ENCODE measurements at places on chromosomes 1 and 21.
A peak's percentile ranks its signal among the peaks of the same experiment; 100 is the strongest.

DNA sequence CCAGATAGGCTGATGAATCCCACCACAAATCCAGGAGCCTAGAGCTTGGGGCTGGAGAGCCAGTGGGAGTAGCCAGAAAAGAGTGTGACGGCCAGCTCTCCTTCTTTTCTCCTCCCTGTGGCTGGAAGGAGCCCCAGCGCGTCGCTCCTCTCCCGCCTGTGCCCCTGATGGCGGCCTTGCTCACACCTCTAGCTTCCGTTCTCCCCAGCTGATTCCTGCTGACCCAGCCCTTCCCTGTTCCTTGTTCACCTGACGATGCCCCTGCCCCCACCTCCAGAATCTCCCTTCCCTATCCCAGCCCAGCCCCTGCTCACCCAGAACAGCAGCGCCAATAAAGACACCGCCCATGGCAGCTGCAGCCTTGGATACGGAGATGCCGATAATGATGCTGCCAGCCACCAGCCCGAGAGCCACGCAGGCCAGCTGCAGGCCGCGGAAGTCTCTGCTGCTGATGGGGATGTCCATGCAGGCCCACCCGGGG lies 656 bp downstream of the KNCN start:
- DNase-seq, result no peak

DNA sequence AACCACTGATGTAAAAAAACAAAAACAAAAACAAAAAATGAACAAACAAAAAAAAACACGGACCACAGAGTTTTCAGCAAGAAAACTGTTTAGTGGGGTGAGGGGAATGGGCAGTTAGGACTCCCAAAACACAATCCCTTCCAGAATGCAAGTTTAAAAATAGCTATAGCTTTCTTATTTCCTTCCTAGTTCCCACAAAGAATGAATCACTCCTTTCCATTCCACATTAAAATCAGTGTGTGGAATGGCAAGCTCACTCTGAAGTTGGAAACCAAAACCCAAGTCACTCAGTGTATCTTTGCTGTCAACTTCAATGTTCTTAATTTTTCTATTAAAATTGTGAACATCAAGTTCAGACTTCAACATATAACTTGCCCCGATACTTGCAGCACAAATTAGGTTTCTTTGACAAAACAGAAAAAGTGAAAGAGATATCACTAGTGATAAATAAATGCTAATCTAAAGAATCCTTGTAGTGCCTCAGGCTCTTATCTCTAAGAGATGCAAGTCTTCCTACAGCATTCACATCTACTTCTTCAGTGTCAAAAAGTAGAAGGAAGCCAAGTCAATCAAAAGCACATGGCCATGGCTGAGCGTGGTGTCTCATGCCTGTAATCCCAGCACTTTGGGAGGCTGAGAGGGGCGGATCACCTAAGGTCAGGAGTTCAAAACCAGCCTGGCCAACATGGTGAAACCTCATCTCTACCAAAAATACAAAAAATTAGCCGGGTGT lies 45.5 kb downstream of the TOR3A start:
- no peak for DNase-seq

- DNase-seq, result no peak
These were observed 34.9 kb upstream of the GADD45A start for GRCh38 chr1:67650061-67650460.

DNA sequence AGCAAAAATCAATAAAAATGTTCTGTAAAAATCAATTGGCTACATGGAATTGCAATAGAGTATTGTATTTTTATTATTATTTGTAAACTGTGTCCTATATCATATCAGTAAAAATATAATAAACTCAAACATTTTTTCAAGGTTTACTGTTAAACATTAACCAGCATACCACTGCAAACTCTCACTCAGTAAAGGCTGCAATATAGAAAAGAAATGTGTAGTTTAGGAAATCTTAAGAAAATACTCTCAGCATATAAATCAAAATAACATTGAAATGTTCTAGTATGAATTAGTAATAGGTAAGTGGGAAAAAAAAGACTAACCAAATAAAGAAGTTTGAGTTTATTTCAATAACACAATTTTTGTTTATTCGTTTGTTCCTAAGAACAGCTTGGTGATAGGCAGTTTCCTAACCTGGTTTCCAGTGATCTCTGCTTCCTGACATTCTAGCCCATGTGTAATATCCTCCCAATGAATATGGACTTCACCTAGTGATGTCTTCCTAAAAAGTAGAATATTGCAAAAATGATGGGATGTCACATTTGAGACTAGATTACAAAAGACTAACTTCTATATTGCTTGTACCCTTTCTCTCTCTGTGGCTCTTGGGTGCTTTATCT lies 870.1 kb downstream of the BRINP3 start:
- no peak for DNase-seq

DNA sequence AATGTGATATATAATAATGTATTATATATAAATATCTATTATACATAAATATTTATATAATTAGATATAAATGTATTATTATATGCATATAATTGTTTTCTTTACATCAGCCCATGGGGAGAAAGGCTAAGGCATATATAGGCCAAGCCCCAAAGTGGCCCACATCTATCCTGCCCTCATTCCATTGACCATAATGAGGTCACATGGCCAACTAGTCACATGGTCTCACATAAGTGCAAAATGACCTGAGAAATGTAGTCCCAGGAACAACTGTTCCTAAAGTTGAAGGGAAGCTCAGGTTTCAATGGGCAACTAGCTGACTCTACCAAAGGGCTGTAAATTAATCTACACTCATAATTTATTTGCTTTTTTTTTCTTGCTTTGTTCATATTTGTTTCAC lies 14.5 kb upstream of the CCDC185 start:
- no peak for DNase-seq

DNA sequence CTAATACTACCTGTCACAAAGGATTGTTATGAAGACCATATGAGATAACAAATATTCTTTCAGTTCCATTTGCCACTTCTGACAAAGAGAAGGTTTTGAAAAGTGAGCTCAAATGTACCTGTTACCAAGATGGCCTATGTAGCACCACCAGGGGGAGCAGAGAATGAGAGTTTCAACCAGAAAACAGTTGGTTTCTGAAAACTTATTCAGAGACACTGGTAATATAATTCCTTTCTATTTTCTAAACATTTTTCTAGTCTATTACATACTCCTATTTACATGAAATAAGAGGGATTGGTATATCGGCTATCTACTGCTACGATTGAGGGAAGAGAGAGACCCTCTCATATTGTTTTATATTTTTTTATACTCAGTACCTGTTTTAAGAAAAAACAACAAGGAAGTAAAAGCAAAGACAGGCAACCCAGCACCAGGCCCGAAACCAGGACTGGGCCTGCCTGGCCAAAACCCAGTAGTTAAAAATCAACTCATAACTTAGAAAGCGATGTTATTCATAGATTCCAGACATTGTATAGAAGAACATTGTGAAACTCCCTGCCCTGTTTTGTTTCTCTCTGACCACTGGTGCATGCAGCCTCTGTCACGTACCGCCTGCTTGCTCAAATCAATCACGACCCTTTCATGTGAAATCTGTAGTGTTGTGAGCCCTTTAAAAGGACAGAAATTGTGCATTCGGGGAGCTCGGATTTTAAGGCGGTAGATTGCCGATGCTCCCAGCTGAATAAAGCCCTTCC lies 48.3 kb downstream of the IL23R start:
- DNase-seq, result peak; percentile 31

GRCh38 chr1:101474039-101474665 lies 237.3 kb downstream of the S1PR1 start:
- no peak for DNase-seq

DNA sequence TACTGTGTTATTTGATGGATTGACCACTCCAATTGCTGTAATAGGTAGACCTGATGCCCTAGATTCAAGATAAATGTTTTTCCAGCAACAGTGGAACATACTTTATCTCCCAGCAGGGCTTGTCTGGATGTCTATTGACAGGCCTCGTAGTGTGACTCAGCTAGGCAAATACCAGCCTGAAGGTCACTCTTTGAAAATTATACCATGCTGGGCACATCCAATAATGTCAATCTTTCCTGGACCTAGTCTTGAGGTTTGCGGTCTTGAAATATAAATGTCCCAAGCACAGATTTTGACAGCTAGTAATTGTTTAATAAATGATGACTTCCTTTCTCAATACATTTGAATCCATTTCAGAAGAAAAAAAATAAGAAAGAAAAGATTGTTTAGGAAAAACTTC lies 1138.0 kb upstream of the TMPRSS15 start:
- DNase-seq, result peak; percentile 53

- no peak for DNase-seq
These were observed 486.9 kb upstream of the NCAM2 start for GRCh38 chr21:20511216-20511880.

GRCh38 chr21:17660862-17661261 lies 48.2 kb upstream of the BTG3 start:
- DNase-seq, result peak; percentile 60

- DNase-seq, result no peak
These were observed 87.3 kb downstream of the KCNJ6 start for GRCh38 chr21:37828991-37829390.

GRCh38 chr1:203408486-203409481 lies 57.9 kb upstream of the FMOD start:
- peak; percentile 15 for DNase-seq

DNA sequence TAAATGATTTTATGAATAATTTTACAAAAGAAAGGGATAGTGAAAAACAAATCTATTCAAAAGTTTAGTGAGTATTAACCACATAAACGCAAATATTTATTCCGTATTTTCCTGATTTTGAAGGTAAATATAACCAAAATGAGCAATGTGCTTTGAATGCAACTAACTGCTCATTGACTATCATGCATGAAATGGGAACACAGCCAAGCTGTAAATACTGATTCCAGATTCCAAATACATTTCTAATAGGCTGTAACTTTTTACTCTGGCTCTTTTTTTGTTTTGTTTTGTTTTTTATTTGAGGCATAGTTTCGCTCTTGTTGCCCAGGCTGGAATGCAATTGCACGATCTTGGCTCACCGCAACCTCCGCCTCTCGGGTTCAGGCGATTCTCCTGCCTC lies 41.8 kb downstream of the SELENOF start:
- DNase-seq, result no peak

- no peak for DNase-seq
These were observed 372.4 kb downstream of the TGFB2 start for GRCh38 chr1:218717575-218717974.

- no peak for DNase-seq
These were observed 10.1 kb downstream of the FMO5 start for GRCh38 chr1:147214842-147215539.

DNA sequence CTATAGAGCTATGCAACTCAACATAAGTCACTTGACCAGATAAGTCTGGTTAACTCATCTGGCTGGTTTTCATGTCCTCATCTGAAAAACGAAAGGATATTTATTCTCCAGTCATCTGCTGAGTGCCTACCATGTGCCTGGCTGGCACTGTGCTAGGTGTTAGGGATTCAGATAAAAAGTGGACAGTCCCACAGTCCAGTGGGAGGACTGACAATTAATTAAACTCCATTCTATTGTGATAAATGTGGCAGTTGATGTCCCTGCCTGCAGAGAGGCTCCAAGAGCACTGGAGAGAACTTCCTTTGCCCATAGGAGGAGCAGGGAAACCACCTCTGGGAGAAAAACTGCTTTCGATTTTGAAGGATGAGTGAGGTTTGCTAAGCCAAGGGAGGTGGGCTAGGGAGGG lies 5.4 kb downstream of the NUAK2 start:
- DNase-seq, result no peak

GRCh38 chr1:11681071-11681771 lies at the start of gene MAD2L2:
TSS of gene MAD2L2 (minus strand) at chr1:11681148. CDS start at chr1:11680601, 547 bp downstream.
- peak; percentile 88 for DNase-seq

DNA sequence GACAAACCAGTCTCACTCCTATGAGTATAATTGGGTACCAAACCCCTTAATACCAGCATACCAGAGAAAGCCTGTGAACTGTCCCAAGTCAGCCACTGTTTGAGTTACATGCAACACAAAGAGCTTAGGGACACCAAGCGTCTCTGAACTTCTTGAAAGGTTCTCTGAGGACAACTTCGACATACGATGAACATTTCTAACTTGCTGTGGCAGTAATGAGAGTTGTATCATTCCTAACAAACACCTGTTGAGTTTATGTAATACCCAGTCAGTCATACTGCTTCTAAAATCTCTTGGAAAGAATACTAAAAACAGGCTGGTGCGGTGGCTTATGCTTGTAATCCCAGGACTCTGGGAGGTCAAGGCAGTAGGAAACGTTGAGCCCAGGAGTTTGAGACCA lies 18.4 kb downstream of the CCT8 start:
- DNase-seq, result no peak

DNA sequence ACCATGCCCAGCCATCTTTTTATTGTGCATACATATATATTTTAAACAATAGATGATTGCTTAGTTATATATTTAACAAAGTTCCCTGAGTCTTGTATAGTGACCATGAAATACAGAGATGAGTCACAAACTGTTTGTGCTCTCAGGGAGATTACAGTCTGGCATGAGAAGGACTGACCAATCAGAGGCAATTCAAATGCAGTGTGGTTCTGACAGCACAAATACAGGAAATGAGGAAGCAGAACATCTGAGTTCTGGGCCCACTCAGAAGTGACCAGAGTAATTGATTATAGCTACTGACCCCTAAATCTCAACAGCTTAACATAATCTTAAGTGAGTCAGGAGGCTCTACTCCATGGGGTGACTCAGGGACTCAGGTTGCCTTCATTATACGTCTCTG lies 534.5 kb downstream of the OMA1 start:
- DNase-seq, result no peak

DNA sequence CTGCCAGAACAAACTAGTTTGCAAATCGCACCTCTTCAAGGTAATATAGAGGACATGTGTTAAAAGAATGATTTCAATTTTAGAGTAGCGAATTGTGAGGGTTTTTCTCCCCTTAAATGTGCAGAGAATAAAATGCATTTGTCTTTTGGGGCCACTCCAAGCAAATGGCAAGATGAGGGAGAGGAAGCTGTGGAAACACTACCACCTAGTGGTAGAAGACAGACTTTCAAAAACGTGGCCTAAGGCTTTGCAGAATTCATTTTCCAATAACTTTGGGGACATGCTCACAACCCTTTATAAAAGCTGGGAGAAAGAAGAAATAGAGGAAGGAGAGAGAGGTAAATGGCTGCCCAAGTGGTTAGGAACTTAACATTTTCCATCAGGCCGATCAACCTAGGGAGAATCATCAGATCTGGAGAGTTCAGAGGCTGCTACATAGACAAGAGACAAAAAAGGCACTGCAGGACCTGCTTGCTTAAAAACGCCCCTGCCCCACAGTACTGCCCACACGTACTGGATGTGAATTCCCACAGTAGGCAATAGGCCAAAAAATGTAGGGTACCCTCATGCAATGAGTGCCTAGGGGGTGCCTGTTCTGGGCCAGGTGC lies 15.7 kb upstream of the RCAN1 start:
- DNase-seq, result peak; percentile 44

DNA sequence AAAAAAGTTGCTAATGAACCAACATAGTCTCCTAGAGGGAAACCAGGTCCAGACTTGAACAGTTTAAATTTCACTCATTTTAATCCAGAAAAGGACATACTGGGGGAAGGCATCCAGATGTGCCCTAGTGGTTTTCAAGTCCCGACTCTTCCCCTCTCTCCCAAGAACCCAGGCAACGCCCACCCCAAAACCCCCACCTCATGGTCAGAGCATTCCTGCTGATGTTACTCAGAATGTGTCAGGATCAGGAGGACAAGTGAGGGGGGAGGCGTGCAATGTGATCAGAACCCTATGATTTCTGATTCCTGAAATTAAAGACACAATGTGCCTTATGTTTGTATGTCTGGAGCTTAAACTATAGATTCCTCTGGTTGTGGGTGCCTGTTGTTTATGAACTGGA lies 1.6 kb upstream of the CTSK start:
- DNase-seq, result no peak
